Left ventricle myocardium inferior (tissue), 1 donor: ENCODE measurements at places on chromosomes 7 and 10.

GRCh38 chr7:141073173-141073640 lies 657 bp upstream of the TMEM178B start:
- peak; percentile 33 for DNase-seq

DNA sequence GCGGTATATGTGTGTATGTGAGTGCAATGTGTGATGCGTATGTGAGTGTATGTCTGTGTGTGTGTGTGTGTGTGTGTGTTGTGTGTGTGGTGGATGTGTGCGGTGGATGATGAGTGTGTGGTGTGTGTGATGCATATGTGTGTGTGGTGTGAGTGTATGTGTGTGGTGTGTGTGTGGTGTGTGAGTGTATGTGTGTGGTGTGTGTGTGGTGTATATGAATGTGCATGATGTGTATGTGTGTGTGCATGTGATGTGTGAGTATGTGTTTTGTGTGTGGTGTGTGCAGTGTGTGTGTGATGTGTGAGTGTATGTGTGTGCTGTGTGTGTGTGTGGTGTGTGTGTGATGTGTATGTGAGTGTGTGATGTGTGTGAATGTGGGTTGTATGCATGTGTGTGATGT lies 222.0 kb downstream of the SKAP2 start:
- no peak for DNase-seq

DNA sequence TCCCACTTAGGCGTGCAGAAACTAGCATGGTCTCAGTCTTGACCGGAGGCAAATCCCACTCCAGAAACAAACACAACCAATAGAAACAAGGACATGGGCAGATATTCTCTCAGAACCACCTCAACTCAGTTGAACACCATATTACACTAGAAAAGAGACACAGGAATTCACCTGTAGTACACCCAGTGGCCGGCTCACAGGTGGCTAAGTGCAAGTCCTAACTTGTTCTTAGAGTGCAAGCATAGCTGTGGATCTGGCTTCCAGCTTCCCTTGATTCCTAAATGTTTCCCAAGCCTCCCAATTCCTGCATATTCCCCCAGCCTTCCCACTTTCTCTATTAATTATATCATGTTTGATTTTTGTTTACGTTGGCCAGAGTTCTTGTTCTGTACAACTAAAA lies 164.4 kb downstream of the TPK1 start:
- DNase-seq, result no peak

GRCh38 chr7:30861612-30862011 lies 50.0 kb upstream of the AQP1 start:
- DNase-seq, result no peak

- peak; percentile 58 for DNase-seq
These were observed 36.2 kb upstream of the GTF2IRD1 start for GRCh38 chr7:74417419-74417971.

- DNase-seq, result no peak
These were observed 69.1 kb downstream of the NKX6-2 start for GRCh38 chr10:132716691-132717490.

- DNase-seq, result no peak
These were observed 128.1 kb upstream of the UNC5B start for GRCh38 chr10:71084061-71084817.

DNA sequence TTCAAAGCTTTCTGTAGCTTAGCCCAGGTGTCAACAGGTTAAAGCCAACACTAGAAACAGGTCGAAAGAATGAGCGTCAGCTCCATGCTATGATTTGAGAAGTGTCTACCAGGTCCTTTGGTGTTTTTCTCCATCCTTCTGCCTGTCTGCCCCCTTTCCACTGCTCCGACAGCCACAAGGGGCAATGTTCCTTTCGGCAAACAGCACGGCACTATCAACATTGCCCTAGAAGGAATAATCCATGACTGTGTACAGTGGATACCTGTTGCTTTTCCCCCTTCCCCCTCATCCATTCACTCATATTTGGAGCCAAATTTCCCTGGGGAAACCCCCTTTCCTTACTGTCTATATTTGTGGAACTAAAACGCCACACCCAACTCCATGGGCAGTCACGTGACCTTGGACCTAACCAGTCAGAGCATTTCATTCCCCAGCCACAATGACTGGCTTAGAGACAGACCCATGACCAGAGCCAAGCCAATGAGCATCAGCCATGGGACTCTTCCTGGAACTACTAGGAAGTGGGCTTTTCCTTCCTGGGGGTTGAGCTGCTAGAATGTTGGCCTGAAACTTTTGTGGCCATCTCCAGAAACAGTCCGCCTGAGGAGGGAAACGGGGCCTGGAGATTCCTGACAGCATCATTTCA lies 51.5 kb downstream of the AFAP1L2 start:
- no peak for DNase-seq

- no peak for DNase-seq
These were observed 154.2 kb downstream of the LCOR start for GRCh38 chr10:96986200-96986856.

- DNase-seq, result no peak
These were observed 6.2 kb upstream of the ITGB1 start for GRCh38 chr10:32964270-32964669.

DNA sequence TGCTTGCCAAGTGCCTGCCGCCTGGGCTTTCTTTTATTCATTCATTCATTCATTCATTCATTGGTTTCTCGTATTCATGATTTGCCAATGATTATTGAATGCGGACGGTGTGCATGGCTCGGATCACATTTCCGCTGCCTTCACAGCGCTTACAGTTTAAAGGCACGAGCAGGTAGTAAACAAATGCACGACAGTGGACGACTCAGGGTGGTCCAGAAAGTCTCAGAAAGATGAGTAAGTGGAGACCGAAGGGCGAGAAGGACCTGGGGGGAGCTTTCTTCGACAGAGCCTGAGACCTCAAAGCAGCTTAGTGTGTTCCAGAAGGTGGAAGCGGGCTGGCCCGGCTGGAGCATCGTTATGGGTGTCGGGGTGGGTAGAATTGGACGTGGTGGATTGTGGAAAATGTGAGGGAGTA lies 506 bp downstream of the MCM10 start:
- no peak for DNase-seq

- no peak for DNase-seq
These were observed 108.3 kb downstream of the ANK3 start for GRCh38 chr10:60281331-60281730.

DNA sequence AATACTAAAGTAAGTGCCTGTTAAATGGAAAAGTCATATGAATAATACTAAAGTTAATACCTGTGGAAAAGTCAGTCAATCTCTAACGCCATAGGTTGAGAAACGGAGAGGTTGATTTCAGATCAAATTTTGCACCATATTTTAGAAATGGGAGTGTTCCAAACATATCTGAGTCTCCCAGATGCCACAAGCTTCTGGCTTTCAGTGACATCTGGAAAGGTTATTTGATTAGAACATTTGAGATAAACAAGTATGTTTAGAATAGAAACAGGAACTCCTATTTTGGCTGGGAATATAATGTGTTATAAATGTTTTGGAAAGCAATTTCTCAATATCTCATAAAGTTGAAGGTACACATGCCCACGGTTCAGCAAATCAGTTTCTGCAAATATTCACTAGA lies 5.8 kb downstream of the MACC1 start:
- DNase-seq, result no peak

DNA sequence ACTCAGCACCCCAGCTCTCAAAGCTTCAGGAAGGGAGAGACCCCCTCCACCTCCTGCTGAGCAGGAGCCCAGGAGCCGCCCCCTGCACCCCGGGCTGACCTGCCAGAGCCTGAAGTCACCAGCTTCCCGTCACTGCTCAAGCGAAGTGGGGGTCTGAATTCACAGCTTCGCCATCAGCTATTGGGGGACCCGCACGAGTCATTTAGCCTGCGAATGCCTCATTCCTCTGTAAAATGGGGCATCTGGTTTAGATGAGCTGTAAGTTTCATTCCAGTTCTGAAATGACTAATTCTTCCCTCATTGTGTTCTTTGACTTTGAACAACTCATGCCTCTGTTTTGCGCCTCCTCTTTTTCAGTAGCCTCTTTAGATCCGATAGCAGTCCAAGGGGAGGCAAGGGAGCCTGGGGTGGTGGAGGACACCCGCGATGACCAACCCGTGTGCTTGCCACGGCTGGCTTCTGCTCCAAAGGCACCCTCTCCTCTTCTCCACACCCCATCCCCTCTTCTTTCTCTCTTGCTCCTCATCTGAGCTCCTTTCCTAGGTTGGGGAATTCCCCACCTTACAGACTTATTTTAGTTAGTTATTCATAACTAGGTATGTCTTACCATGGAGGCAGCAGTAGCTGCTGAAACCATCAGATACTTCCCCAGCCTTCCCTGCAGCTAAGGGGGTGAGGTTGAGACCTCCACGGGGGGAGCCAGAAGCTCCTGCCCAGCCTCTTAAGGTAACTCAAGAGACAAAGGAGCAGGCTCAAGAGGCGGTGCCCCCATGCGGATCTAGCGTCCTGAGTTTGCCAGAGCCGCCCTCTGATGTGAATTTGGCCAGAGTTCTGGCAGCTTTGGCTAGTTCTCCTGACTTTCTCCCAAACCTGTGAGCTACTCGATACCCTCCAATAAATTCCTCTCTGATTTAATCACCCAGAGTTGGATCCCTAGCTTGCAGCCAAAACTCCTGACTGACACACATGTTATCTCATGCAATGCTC lies 47.7 kb downstream of the RBM17 start:
- DNase-seq, result no peak

GRCh38 chr7:80078159-80078731 lies 56.4 kb upstream of the GNAI1 start:
- no peak for DNase-seq

- no peak for DNase-seq
These were observed 10.4 kb downstream of the FFAR4 start for GRCh38 chr10:93576888-93577287.

DNA sequence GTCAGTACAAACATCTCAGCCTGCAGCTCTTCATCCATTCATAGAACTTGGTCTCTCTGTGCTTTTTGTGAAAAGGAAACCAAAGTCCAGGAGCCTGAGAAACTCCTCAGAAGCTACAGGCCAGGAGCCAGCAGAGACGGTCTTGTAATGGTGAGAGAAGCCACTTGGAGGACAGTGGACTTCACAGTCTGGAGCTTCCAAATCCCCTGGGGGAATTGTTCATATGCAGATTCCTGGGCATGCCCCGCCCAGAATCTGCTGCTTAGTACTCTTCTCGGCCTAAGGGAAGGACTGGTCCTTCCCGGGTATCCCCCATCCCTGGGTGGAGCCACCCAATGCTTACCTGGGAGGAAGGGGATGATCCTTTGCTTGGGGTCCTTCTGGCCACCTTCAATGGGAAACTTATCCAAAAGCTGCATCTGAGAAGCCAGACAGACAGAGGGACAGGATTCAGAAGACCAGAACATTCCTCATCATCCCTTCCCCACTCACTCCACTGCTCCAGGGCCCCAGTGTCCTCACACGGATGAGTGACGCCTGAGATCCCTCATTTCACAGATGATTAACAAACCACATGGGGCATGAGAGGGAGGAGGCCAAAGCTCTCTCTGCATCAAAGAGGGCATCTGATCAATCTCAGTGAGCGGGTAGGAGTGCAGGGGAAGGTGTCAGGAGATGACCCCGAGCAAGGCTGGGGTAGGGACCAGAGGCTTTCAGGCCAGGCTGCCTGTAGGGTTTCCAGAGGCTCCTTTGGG lies 88.4 kb downstream of the SH3PXD2A start:
- DNase-seq, result no peak

- peak; percentile 43 for DNase-seq
These were observed 8.1 kb upstream of the SH2D4B start for GRCh38 chr10:80529604-80530003.

GRCh38 chr7:136114966-136115762 lies 138.0 kb upstream of the MTPN start:
- no peak for DNase-seq

- DNase-seq, result no peak
These were observed 125.4 kb downstream of the JAZF1 start for GRCh38 chr7:28055161-28055544.

DNA sequence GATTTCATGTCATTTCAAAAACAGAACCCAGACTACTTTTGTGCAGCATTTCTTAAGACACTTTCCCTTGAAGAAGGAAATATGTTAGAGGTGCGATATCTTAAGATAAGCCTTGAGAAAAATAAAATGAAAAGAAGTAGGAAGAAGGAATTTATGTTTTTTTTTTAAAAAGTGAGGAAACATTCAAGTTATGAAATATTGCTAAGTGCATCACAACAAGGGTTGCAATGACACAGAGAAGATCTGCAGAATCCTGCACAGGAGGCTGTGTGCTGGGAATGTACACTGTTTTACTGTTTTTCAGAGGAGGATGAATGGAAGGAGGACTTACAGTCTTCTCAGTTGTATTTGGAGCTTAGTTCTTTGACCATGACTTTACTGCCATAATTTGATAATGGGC lies 79.8 kb upstream of the NME8 start:
- no peak for DNase-seq

DNA sequence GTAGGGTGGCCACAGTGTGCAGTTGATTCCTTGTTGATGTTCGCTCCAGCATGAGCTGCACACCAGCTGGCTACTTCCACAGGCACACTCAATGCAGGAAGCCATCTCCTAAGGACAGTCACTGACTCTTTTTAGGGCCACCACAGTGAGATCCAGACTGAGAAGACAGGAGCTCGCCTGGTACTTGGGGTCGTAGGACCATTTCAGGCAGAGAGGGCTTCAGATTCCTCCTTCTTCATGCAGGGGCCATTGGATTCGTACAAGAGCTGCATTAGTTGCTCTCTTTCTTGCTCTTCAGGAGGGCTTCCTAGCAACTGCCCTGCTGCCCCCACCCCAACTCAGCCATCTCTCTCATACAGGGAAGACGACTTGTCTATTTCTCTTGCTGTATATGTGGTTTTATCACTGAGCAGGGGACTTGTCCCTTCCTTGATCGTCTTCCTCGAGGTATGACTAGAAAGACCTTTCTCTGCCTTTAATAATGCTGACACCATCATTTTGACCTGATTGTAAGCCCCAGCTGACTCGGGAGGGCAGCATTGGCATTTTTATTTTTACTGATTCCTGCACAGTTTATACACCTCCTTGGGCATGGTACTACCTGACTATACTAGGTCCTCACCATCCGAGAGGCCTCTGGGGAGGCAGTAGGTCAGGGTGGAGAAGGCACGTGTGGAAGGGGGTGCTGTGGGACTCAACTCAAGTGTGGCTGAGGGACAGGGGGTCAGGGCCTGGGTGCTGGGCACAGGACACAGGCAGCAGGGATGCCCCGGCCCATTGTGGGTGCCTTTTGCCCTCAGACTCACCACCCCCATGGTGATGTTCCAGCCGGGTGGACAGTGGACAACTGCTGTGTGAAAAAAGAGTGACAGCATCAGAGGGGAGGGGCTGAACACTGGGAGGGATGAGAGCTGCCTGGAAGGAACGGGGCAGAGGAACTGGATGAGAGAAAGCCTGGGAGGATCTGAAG lies 136.7 kb upstream of the ZNF746 start:
- DNase-seq, result no peak

- no peak for DNase-seq
These were observed 12.7 kb downstream of the FAS start for GRCh38 chr10:89003344-89003743.

GRCh38 chr7:119890631-119891030 lies 382.3 kb upstream of the KCND2 start:
- DNase-seq, result no peak

- DNase-seq, result no peak
These were observed 70.2 kb upstream of the PDSS1 start for GRCh38 chr10:26627324-26627723.

DNA sequence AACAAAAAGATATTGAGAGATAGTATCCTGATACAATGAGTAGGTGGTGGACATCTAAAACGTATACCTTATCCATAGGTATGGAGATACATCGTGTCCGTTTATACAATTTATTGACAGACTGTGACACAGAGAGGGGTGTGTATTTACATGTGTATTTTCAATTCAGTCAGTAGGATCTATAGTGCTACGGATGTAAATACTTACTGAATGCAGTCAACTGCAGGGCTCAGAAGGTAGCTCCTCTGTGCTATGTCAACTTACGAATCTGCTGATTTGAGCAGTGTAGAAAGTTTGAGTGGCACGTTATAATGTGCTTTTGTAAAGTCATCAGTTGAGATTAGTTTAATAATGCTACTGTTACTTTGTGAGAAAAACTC lies 626 bp downstream of the ZNF804B start:
- DNase-seq, result no peak
